B cell (primary cell): ENCODE measurements at places on chromosomes 16 and 17. TPM values are rescaled to one million over a fixed set of nuclear protein-coding genes. Genes with fewer than 3 reads are reported as not detected.

Gene PRAC2
- not detected in 2 replicates for polyA plus RNA-seq

Gene SCNN1B
- 0.30 TPM in 1 of 2 replicates, not detected in the other for polyA plus RNA-seq

Gene DNAI2
- not detected in 2 replicates for polyA plus RNA-seq

Gene MRC2
- polyA plus RNA-seq = 0.09 and 0.37 TPM in 2 replicates

Gene FBXO39
- polyA plus RNA-seq = 0.12 and 0.13 TPM in 2 replicates

Gene TAT
- polyA plus RNA-seq = not detected in 2 replicates

Gene IKZF3
- 63.0 and 64.0 TPM in 2 replicates for polyA plus RNA-seq

Gene ZCCHC14
- 0.70 and 1.2 TPM in 2 replicates for polyA plus RNA-seq

Gene MEIOB
- polyA plus RNA-seq = not detected in 2 replicates

Gene ABCA9
- polyA plus RNA-seq = 0.03 and 0.06 TPM in 2 replicates

Gene FOXF1
- polyA plus RNA-seq = 0.03 TPM in 1 of 2 replicates, not detected in the other

Gene CACNG3
- not detected in 2 replicates for polyA plus RNA-seq

Gene METRNL
- 11.8 and 17.9 TPM in 2 replicates for polyA plus RNA-seq

Gene ABCC3
- 0.37 and 0.60 TPM in 2 replicates for polyA plus RNA-seq

Gene ELMO3
- 7.9 and 9.1 TPM in 2 replicates for polyA plus RNA-seq

Gene PDE6G
- 1.1 and 1.6 TPM in 2 replicates for polyA plus RNA-seq

Gene WNT3
- polyA plus RNA-seq = 0.86 and 6.4 TPM in 2 replicates

Gene C16orf92
- polyA plus RNA-seq = not detected in 2 replicates

Gene DLX4
- polyA plus RNA-seq = 0.30 and 0.88 TPM in 2 replicates

Gene TEKT1
- polyA plus RNA-seq = not detected in 2 replicates

Gene KRT33A
- polyA plus RNA-seq = not detected in 2 replicates

Gene MEIOC
- polyA plus RNA-seq = 0.10 TPM in 1 of 2 replicates, not detected in the other

Gene RAB26
- polyA plus RNA-seq = 0.95 and 1.2 TPM in 2 replicates

Gene DPEP3
- 1.9 and 3.1 TPM in 2 replicates for polyA plus RNA-seq

Gene HSF5
- polyA plus RNA-seq = 2.2 TPM in 2 replicates

Gene SCARF1
- polyA plus RNA-seq = 0.54 and 0.74 TPM in 2 replicates

Gene SMIM5
- polyA plus RNA-seq = 4.9 and 7.6 TPM in 2 replicates

Gene NUBP1
- polyA plus RNA-seq = 47.3 and 47.7 TPM in 2 replicates

Gene MPV17L
- 0.06 TPM in 1 of 2 replicates, not detected in the other for polyA plus RNA-seq

Gene PPM1E
- not detected in 2 replicates for polyA plus RNA-seq

Gene GLTPD2
- polyA plus RNA-seq = not detected in 2 replicates

Gene USP36
- 52.2 and 59.7 TPM in 2 replicates for polyA plus RNA-seq

Gene SLC9A5
- 1.1 and 1.7 TPM in 2 replicates for polyA plus RNA-seq

Gene CFAP97D1
- polyA plus RNA-seq = 0.01 and 0.04 TPM in 2 replicates

Gene KRTAP1-1
- polyA plus RNA-seq = not detected in 2 replicates

Gene SOCS1
- polyA plus RNA-seq = 21.9 and 29.7 TPM in 2 replicates

Gene ACAP1
- polyA plus RNA-seq = 412 and 471 TPM in 2 replicates

Gene LITAFD
- not detected in 2 replicates for polyA plus RNA-seq

Gene SKAP1
- polyA plus RNA-seq = 24.5 and 37.3 TPM in 2 replicates

Gene SYT17
- 19.8 and 24.9 TPM in 2 replicates for polyA plus RNA-seq

Gene SLFN5
- polyA plus RNA-seq = 0.82 and 1.5 TPM in 2 replicates

Gene TMC7
- polyA plus RNA-seq = 0.04 TPM in 1 of 2 replicates, not detected in the other

Gene MYH8
- polyA plus RNA-seq = not detected in 2 replicates

Gene EARS2
- 13.0 and 15.1 TPM in 2 replicates for polyA plus RNA-seq

Gene MYO19
- 87.1 and 88.7 TPM in 2 replicates for polyA plus RNA-seq

Gene HOXB8
- not detected in 2 replicates for polyA plus RNA-seq

Gene GAST
- polyA plus RNA-seq = not detected in 2 replicates

Gene EFCAB13
- 5.4 and 13.7 TPM in 2 replicates for polyA plus RNA-seq

Gene MT1H
- not detected in 2 replicates for polyA plus RNA-seq

Gene FTSJ3
- 26.5 and 35.1 TPM in 2 replicates for polyA plus RNA-seq

Gene CACNG5
- polyA plus RNA-seq = not detected in 2 replicates

Gene MAZ
- polyA plus RNA-seq = 109 and 170 TPM in 2 replicates
